Urothelium cell line (cell line): ENCODE measurements at places on chromosomes 5 and 9.

DNA sequence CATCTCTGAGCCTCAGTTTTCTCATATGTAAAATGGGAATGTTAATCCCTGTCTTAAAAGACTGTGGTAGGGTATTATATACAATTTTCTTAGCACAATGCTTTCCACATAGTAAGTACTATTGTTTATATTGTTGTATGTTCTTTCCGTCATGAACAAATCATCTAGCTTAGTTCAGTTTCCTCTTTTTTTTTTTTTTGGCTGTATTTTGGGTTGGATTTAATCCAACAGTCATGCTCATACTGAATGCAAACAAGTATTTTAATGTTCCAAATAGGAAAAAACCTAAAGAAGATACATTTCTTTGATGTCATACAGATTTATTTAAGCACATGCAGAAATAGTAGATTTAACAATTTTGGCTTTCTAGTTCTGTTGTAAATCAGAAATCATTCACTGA lies 95.1 kb downstream of the RNF180 start:
- no peak for DNase-seq

GRCh38 chr9:131418143-131419025 lies 24.5 kb downstream of the PRRC2B start:
- DNase-seq = no peak

DNA sequence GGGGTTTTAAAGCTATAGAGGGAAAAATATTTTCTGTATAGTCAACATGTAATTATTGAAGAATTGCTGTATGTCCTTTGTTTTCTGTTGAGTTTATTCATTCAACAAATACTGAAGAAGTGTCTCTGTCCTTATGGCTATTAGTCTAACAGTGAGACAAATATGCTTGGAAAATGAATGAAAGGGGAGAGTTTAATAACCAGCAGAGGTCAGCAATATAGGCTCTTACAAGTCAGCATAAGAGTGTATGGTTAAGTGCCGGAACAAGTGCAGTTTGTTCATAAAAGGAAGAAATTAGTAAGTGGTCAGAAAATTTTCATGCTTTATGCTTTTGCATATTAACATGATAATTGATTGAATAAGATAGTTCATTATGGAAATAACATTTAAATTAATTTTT lies 3.6 kb downstream of the SCAMP1 start:
- DNase-seq = no peak

DNA sequence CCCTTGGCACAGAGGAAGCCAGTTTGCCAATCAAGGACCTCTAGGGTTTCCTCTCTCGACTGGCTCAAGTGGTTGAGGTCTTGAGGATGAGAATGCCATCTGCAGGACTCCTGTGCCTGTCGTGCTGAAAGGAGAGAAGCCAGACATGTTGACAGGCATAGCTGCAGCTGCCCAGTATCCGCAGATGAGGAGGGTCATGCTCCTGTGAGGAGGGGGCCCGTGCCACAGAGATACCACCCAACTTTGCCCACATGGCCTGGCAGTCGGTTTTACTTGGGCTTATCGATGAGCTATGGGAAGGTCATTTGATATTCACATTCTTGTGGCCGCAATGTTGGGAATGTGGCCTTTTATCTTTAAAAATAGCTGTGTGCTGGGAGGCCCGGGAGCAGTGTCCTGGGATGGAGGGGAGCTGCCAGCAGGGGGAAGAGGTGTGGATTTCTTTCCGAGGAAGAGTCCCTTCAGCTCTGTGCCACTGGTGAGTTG lies 17.4 kb downstream of the FRMPD1 start:
- DNase-seq = peak; percentile 50

- no peak for DNase-seq
Measured at GRCh38 chr5:96844481-96844990, 31.8 kb upstream of the ERAP2 start.

DNA sequence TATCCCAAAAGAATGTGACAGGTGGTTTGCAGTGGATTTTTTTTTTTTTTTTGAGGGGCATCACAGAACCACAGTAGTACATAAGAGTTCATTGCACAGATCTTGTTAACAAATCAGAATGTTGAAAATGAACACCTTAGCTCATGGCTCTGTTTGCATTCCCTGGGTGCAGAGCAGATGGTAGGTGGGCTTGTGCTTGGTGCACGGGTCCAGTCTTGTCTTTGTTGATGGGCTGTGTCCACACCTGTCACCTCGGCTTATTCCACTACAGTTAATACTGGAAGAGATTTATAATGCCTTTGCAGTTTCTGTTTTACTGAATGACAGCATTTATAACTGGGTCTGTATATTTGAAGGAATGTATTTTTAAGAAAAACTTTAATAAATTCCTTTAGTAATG lies 146.6 kb downstream of the KDM4C start:
- DNase-seq = no peak
